ENCODE measurements at places on chromosomes 7 and 10.

GRCh38 chr7:1121476-1121875 is 33.6 kb downstream of the GPER1 start:
- DNase-seq, result no peak

GRCh38 chr10:34526758-34527730 is 288.1 kb downstream of the PARD3 start:
- DNase-seq, result no peak

DNA sequence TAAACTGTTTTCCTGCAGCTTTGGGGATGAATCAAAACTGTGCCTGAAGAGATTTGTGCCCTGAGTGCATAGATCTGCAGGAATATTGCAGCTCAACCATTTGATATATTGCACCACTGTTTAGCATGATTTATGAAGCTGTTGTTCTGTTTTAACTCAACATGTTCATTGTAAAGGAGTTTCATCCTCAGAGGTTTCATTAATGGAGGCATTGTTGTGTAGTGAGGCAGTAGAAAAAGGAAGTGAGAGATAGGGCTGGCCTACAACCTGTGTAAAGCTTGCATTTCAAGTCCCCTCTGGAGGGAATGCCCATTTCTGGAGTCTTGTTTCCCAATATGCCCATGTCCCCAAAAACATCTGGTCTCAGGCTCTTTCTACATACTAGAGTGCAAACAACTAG is 67.5 kb downstream of the DNAJC12 start:
- no peak for DNase-seq

GRCh38 chr7:96729820-96730219 is 20.2 kb upstream of the SEM1 start:
- no peak for DNase-seq

GRCh38 chr10:114615600-114616007 is 42.5 kb downstream of the ABLIM1 start:
- no peak for DNase-seq

DNA sequence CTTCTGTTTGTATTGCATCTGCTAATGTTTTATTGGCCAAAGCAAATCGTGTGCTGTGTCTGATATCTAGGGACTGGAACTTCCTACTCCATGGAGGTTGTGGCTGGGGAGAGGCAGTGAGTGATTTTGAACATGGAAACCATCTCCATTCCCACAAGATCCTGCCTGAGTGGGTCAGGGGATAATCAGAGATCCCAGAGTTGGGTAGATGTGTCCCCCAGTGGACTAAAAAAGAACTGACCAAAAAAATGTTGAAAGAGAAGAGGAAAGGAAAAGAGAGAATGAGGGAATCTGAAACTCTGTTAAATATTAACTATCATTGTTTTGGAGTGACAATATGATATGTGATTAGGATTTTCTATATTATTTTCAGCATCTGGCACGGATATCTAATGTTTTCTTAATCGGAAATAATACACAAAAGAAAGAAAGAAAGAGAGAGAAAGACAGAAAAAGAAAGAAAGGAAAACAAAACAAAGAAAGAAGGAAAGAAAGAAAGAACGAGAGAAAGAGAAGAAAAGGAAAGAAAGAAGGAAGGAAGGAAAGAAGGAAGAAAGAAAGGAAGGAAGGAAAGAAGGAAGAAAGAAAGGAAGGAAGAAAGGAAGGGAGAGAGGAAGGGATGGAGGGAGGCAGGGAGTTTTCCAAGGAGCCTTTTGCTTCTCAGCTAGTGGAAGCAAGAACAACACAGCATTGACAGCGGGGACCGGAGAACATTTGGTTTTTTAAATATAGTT is 638.5 kb downstream of the CCSER2 start:
- DNase-seq, result no peak

- no peak for DNase-seq
Measured at GRCh38 chr10:88385601-88386203, 197.4 kb downstream of the RNLS start.

- no peak for DNase-seq
Measured at GRCh38 chr10:13792006-13792405, 205.2 kb downstream of the PRPF18 start.

DNA sequence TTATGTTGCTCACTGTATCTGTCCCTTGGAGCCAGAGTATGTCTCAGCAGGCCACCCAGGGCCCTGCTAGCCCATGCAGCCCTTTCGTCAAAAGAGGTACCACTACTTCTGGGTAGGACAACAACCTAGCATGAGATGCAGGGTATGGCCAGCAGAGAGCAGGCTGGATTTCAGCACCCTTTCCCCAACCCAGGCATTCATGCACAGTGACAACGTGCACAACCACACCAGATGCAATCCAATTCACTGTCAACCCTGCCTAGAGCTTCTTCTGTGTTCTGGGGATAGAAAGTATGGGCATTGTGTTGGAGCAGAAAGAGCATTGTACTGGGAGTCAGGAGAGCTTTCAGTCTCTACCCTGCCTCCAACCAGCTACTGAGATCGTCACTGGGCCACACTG is 37.9 kb downstream of the JAZF1 start:
- DNase-seq, result no peak

DNA sequence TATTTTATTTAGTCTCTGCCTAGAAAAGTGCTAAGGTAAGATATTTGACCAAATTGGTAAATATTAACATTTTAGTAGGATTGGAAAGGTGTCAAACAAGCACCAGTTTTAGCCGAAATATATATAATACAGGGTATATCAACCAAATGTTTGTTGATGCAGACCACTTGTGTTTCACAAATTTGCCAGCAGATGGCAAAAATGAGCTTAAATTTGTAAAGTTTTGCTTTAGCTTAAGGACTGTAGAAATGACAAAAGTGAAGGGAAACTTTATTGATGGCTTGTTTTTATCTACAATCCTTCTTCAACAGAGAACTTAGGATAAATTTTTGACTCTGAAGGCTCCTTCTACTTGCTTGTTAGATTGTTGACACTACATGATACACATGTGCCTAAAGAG is 4.8 kb upstream of the POLR1F start:
- peak; percentile 12 for DNase-seq

GRCh38 chr7:2197436-2198155 is 35.1 kb downstream of the MAD1L1 start:
- DNase-seq, result no peak

DNA sequence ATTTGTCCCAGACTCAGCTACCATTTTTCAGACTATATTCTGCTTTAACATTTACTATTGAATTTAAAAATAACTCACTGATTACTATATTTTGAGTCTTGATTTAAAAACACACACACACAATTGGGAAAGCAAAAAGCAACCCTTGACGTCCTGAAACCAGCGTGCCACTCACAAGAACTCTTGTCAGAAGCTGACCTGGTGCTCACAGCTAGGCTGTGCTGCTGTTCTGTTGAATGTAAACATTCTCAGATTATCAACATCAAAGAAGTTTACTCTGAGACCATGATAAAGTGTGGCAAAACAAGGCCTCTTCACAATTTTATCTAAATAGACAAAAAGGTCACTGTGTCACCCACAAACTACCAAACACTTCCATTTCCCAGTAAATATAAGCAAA is 62.6 kb upstream of the CACNA2D1 start:
- DNase-seq, result no peak

GRCh38 chr7:28389504-28390395 is 22.6 kb upstream of the CREB5 start:
- DNase-seq, result peak; percentile 69

DNA sequence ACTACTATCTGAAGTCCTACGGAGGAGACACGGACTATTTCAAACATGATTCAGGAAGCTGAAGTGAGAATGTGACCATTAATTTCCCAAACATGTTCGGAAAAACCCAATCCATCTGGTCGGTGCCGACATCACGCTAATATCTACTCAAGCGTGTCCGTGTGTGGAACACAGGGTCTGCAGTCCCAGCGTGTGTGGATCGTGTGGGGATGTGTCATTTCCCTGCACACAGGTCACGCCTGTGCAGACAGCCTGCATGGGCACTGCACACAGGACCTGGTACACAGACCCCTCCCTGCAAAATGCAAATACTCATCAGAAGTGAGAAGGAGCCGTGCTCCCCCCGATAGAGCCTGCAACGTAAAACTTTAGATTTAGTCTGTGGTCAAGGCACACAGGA is 57.8 kb downstream of the CARD11 start:
- no peak for DNase-seq
